ENCODE measurements at places on chromosomes 12 and 14. TPM values are rescaled to one million over a fixed set of nuclear protein-coding genes. Genes with fewer than 3 reads are reported as not detected.

The ENDOU gene
- 0.50 TPM for total RNA-seq

- H3K27ac ChIP-seq, result no peak overlapping the region
- H3K4me1 ChIP-seq, result no peaks in the 10 kb centered on the region
- no peak overlapping the region for H3K4me3 ChIP-seq
- H3K27me3 ChIP-seq, result no peaks in the 10 kb centered on the region
Measured at GRCh38 chr14:95041477-95042020, 115.8 kb downstream of the DICER1 start.

DNA sequence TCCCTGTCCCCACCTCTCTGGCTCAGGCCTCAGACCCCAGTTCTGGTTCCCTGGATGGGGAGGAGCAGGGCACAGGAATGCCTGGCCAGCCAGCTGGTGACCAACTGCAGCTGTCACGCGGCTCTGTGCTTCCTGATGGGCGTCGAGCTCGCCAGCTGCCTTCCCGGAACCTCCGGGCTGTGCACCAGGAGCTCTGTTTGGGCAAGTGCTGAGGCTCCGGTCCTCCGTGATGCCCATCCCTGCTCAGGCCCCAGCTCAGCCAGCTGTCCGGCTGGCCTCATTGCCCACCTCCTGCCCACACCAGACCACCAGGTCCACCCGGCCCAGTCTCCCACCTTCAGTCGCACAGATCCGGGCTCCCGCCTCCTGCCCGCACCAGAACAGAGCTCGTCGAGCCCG, 4.8 kb downstream of the IFFO1 start:
- H3K36me3 ChIP-seq, result peaks cover 64% of the 10 kb centered on the region
- peaks cover 59% of the 10 kb centered on the region for H3K4me1 ChIP-seq
- peak overlapping the region; percentile 81 for H3K27ac ChIP-seq
- no peak overlapping the region for H3K4me3 ChIP-seq
- H3K27me3 ChIP-seq, result no peaks in the 10 kb centered on the region

DNA sequence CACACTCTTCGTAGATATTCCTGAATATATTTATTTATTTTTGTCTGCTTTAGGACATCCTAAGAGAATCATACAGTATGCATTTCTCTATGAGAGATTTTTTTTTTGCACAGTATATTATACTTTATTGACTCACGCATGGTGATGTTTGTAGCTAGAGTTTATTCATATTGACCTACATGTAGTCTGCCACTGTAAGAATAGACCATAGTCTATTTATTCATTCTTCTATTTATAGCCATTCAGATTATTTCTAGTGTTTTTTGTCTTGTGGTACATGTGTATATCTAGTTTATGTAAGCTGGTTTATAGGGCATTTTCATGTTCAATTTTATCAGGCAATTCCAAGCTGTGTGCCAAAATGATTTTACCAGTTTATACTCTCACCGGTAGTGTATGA, 45.2 kb downstream of the PCNX1 start:
- no peak overlapping the region for H3K27ac ChIP-seq
- no peaks in the 10 kb centered on the region for H3K4me1 ChIP-seq
- peaks cover 3% of the 10 kb centered on the region for H3K36me3 ChIP-seq
- DNase-seq, result no peak
- H3K27me3 ChIP-seq, result no peaks in the 10 kb centered on the region

The NAP1L1 gene
- 301 TPM for total RNA-seq

- no peak overlapping the region for H3K27ac ChIP-seq
- H3K4me3 ChIP-seq, result no peak overlapping the region
- H3K4me1 ChIP-seq, result no peaks in the 10 kb centered on the region
- H3K27me3 ChIP-seq, result no peaks in the 10 kb centered on the region
Measured at GRCh38 chr14:94635154-94635553, 23.0 kb downstream of the SERPINA3 start.

GRCh38 chr14:104214431-104215218, 76.2 kb downstream of the KIF26A start:
- H3K4me3 ChIP-seq, result no peak overlapping the region
- no peaks in the 10 kb centered on the region for H3K36me3 ChIP-seq
- H3K27ac ChIP-seq, result no peak overlapping the region

GRCh38 chr12:76374386-76375020, 26.3 kb upstream of the BBS10 start:
- no peaks in the 10 kb centered on the region for H3K27me3 ChIP-seq
- H3K4me3 ChIP-seq, result no peak overlapping the region
- no peak overlapping the region for H3K27ac ChIP-seq
- no peaks in the 10 kb centered on the region for H3K36me3 ChIP-seq
- no peak for DNase-seq
- no peaks in the 10 kb centered on the region for H3K4me1 ChIP-seq

DNA sequence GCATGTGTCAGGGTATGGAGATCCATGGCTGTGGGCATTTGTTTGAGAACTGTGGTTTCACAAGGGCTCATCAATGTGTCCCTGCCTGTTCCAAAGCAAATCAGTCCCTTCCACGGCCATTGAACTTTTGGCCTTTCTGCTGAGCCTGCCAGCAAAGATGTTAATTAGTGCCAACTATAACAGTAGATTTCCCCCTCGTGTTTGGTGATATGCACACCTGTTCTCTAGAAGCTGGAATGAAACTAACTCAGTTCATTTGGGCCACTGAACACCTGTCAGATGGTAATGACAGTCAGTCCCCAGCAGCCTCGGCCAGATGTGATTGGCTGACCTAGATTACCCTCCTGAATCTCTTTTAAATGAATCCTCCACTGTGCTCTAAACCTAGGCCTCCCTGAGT, 43.2 kb downstream of the IRAK3 start:
- H3K27me3 ChIP-seq, result peaks cover 4% of the 10 kb centered on the region
- DNase-seq, result no peak
- H3K27ac ChIP-seq, result no peak overlapping the region
- H3K4me3 ChIP-seq, result no peak overlapping the region
- H3K36me3 ChIP-seq, result no peaks in the 10 kb centered on the region
- H3K4me1 ChIP-seq, result no peaks in the 10 kb centered on the region

The CIDEB gene
- 14.8 TPM for total RNA-seq

- DNase-seq, result peak; percentile 84
- H3K27ac ChIP-seq, result peak overlapping the region; percentile 84
- H3K36me3 ChIP-seq, result peaks cover 4% of the 10 kb centered on the region
- H3K4me1 ChIP-seq, result peaks cover 62% of the 10 kb centered on the region
Measured at GRCh38 chr14:93752980-93753561, 35.2 kb downstream of the PRIMA1 start.

DNA sequence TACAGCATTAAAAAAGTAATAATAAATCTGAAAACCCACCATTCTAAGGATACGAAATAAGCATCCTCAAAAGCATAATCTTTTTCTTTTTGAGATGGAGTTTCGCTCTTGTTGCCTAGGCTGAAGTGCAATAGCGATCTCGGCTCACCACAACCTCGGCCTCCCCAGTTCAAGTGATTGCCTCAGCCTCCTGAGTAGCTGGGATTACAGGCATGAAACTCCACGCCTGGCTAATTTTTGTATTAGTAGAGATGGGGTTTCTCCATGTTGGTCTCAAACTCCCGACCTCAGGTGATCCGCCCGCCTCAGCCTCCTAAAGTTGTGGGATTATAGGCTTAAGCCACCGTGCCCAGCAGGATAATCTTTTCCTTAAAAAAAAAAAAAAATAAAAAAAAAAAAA, 4.3 kb downstream of the CCNT1 start:
- peaks cover 12% of the 10 kb centered on the region for H3K4me1 ChIP-seq
- H3K27ac ChIP-seq, result no peak overlapping the region
- H3K4me3 ChIP-seq, result no peak overlapping the region

GRCh38 chr12:89927226-89927698, 218.6 kb upstream of the ATP2B1 start:
- H3K27me3 ChIP-seq, result no peaks in the 10 kb centered on the region
- H3K36me3 ChIP-seq, result no peaks in the 10 kb centered on the region
- H3K27ac ChIP-seq, result no peak overlapping the region

All from spinal cord (tissue), 10 donors.